ENCODE measurements at places on chromosomes 12 and 14.
A peak's percentile ranks its signal among the peaks of the same experiment; 100 is the strongest.

DNA sequence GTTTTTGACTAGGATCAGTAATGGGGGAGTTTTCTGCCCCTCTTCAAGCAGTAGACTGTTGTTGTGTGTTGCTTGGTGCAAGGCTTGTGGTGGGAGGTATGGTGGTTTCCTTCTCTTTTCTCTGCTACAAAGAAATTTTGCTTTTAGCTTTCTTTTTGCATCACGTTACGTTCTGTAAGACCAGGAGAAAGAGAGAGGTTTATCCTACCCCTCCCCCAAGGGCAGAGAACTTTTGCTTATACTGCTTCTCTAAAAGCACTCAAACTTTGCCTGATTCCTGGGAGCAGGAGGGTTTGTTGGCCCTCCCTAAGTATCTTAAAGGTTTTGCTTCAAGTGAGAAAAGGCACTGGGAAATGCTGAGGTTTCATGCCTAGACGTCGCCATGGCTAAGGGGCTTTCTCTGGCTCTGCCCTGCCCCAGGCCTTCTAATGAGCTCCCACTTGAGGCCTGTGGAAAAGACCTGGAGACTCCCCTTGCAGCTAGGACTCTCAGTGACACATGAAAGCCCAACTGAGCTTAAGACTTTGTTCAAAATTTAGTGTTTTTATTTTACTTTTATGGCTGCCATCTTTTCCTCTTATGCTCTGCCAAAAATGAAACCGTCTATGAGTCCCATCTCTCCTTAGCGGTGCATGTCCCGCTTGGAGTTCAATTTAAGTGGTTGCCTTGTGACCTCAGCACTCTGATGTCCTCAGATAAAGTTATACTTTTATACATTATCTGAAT lies 49.2 kb downstream of the EIF2S3B start:
- no peak for DNase-seq

GRCh38 chr14:68476212-68477109 lies 316.4 kb downstream of the ZFP36L1 start:
- peak; percentile 99 for DNase-seq

DNA sequence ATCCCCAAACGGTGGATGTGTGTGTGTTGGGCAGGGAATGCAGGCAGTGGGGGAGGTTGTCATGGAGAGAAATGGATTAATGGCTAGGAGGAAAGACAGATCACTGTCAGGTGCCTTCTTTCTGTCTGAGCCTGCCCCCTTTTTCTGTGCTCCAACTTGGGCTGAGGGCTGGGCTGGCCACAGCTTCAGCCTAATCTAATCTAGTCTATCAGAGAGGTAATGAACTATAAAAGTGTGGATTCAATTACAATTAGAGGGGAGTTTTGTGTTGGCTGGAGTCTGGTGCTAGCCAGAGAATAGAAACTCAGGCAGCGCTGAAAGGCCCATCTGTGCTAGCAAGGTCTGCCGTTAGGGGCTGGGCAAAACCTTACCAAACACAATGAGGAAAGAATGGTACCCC lies 41.2 kb downstream of the NEUROD4 start:
- no peak for DNase-seq

DNA sequence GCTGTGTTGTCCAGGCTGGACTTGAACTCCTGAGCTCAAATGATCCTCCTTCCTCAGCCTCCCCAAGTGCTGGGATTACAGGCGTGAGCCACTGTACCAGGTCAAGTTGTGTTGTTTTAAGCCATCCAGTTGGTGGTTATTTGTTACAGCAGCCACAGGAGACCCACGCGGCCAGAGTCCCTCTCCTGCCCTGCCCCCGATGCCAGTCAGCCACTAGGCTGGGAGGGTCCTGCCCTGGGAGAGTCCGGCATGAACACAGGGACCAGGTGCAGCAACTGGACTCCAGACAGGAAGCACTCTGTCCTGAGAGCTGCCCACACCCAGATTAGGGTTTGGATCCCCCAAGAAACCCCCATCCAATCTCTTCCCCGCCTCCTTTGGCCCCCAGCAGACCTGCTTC lies 44.1 kb upstream of the FZD10 start:
- no peak for DNase-seq

GRCh38 chr14:76697246-76697905 lies 63.9 kb upstream of the VASH1 start:
- DNase-seq: no peak

- no peak for DNase-seq
Observed at GRCh38 chr12:53626702-53627169, 554 bp upstream of the ATF7 start.

DNA sequence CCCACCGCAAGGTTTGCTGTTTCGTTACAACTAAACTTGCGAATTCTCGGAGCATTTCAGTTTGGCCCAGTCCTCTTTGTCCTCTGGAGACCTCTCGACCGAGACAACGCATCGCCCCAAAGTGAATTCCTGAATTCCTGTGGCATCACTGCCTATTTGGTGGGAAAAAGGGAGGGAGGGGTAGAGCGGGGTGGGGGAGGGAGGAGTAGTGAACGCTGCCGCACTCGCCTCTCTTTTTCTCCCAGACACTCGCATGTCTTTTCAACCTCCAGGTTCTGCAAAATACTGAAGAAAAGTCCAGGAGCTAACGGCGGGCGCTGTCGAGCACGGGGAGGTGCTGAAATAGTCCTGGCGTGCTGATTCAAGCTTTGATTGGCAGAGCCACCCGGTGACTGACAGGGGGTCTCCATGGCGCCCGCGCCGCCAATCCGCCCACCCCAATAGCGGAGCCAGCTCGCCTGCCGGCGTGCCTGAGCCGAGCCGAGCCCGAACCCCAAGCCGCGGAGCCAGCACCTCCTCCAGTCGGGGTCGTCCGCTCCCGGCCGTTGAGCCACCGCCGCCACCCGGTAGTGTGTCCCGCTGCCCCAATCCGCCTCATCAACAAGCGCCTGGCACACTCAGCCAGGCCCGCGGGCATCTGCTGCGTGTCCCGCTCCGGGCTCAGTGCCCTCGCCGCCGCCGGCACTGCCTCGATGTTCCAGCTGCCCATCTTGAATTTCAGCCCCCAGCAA lies at the start of gene SIX6:
Gene SIX6 (plus strand): TSS at position 440 of the 731 bp plus-strand sequence. CDS start 253 bp downstream, at position 693.
- DNase-seq: no peak

DNA sequence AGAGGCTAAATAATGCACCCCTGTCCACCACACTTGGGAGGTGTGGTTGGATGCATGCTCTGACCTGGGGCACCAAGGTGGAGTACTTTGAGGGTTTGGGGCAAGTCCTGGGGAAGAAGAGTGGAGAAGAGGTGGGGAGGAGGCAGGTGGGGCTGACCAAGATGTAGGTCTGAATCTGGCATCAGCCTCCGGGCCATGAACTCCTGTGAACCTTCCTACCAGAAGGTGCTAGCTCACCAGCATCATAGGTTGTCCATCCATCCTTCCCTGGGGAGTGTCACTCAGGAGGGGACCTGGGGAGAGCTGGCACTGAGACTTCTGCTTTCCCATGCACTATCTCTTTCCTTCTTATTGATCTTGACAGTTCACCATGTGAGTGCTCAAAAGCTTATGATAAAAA lies 13.6 kb upstream of the EMP1 start:
- no peak for DNase-seq

DNA sequence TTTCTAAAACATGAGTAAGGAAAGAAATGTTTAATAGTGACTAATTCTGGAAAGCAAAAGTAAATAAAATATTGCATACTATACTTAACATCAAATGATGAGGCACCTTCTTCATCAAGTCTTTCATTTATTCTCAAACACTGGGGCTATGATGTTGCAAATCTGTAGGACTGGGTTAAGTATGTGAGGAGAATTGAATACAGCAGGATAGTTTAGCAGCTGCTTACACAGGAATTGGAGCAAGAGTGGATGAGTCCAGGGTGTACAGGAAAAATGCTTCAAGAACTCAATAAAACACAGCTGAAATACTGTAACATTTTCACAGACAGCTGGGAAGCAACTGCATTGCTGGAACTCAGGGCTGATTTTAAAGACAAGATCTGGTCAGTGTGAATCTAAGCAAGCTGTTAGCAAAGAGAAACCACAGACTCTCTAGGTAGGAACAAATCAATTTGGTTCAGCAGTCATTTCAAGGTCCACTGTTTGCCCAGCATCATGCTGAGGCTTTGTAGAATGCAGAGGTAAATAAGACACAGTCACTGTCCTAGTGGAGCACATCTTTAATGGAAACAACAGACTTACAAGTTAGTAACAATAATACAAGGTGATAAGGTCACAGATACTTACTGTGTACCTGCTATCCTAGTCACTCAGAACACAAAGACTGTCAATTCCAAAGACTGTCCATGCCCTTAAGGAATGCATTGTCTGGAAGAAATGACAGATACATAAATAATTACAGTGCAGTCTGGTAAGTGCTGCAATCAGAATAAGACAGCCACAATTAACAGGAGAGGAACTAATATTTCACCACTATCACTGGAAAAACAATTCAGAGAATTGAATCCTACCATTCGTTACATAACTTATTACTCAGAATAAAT lies 96.8 kb upstream of the DACT1 start:
- DNase-seq: no peak

- no peak for DNase-seq
Observed at GRCh38 chr14:49907186-49907585, 14.3 kb downstream of the ARF6 start.

DNA sequence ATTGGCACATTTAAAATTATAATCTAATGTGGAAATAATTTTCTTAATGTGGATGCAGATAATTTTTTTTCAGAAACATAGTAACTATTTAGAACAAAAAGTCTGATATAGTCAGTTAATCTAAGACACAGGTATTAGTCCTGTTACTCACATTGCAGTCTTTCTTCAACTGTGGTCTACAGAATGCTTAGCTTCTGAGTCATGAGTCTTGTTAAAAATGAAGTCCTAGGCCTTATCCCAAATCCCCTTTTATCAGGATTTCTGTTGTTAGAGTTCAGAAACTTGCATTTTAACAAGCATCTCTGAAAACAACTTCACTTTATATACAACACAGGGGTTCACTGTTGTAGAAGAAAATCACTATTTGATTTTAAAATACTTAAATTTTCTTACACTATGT lies 112.2 kb downstream of the SLC16A7 start:
- peak; percentile 46 for DNase-seq

GRCh38 chr14:73884438-73885190 lies 2.0 kb upstream of the ZNF410 start:
- DNase-seq: no peak

DNA sequence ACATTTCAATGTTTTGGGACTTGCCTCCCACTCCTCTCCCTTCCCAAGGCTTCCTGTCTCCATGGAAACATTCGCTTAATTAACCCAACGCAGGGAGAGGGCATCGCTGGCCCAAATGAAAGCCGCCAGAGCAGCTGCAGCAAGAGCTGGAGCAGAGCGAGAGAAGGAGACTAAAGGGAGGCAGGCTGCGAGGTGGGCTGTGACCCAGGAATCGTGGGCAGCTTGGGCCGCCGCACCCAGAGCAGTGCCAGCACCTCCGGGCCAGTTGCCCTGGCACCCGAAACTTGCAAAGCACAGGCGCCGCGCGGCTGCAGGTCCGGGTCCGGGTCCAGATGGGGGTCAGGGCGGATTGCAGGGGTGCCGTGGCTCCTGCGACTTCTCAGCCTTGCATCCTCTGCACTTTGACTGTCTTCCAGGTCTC lies 43.5 kb upstream of the PTPRQ start:
- DNase-seq: no peak

DNA sequence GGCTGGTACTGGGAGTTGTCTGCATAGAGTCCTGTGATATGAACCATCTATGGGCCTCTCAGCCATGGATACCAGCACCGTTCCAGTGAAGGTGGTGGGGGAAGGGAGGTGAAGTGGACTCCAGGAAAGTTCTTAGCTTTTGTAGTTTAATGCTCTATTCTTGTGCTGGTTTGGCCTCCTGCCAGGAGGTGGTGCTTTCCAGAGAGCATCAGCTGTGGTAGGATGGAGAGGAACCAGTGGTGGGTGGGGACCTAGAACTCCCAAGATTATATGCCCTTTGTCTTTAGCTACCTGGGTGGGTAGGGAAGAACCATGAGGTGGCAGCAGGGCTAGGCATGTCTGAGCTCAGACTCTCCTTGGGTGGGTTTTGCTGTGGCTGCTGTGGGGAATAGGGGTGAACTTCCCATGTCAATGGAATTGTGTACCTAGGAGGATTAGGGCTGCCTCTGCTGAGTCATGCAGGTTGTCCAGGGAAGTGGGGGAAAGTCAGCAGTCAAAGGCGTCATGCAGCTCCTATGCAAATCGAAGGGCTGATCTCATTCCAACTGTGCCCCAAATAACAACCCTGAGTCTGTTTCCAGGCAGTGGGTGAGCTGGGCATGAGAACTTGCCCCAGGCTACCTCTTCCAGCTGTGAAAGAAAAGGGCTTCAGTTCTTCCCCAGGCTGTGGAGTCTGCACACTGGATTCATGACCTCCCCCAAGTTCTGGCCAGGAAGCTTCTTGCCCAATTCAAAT lies 14.2 kb downstream of the GZMH start:
- DNase-seq: no peak
